ENCODE measurements at places on chromosomes 11 and 22.
A peak's percentile ranks its signal among the peaks of the same experiment; 100 is the strongest.

GRCh38 chr11:117833401-117833891 lies 8.9 kb upstream of the FXYD2 start:
- DNase-seq, result no peak

DNA sequence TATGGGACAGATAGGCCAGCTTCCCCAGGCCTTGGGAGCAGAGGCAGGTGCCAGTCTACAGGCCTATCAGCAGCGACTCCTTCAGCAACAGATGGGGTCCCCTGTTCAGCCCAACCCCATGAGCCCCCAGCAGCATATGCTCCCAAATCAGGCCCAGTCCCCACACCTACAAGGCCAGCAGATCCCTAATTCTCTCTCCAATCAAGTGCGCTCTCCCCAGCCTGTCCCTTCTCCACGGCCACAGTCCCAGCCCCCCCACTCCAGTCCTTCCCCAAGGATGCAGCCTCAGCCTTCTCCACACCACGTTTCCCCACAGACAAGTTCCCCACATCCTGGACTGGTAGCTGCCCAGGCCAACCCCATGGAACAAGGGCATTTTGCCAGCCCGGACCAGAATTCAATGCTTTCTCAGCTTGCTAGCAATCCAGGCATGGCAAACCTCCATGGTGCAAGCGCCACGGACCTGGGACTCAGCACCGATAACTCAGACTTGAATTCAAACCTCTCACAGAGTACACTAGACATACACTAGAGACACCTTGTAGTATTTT lies 26.6 kb upstream of the L3MBTL2 start:
- no peak for DNase-seq

GRCh38 chr11:12303421-12304149 lies 73.8 kb upstream of the PARVA start:
- DNase-seq, result no peak

- DNase-seq, result peak; percentile 24
Measured at GRCh38 chr11:8168485-8169257, at the start of gene RIC3. Gene RIC3, minus strand, starts transcription at chr11:8169025. Its CDS starts 36 bp downstream, at chr11:8168989.

DNA sequence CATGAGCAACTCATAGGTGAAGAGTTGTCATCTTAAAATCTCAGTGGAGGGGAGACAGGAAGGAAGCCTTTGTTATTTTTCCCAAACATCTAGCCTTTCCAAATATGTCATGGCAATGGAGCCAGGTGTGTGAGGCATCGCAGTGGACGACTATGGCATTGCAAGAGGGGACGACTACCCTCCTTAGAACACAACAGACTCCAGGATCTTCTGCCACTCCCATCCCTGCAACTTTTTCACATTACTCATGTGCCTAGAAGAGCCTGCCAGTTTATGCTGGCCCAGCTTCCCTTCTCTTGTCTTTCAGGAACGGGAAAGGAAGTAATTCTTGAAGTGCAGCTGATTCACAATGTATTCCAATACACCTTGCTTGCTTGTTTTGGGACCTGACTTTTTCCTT lies 1008.4 kb downstream of the OPCML start:
- no peak for DNase-seq

DNA sequence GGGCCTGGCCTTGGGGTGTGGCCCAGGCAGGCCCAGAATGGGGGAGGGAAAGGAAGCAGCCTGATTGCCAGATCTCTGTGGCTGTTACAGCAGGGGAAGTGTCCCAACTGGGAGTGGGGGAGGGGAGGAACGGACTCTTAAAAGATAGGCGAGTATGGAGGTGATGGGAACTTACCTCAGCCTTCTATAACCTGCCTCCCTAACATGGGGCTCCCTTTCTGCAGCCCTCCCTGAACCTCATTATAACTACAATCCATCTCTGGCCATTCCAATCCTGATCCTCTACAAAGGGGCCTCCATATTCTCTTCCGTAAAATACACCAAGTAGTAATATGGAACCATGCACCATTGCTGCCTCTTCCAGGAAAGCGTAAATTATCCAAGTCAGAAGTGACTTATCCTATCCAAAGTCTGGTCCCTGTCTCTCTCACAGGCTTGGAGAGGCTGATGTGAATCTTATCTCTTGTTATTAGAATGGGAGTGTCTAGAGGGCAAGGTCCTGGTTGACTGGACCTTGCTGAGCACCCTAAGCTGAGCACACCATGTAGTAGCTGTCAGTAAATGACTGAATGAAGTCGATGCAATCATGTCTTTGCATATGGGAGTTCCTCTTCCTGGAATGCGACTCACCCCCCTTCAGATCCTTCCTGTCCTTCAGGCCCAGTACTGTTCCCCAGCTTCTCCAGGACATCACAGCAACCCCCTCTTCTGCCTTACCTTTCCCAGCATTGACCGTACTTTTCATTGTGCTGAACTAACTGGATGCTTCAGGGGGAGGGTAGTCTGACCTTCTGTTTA lies 5.9 kb downstream of the RHOG start:
- DNase-seq, result no peak
